Inflammatory macrophage treated with lipopolysaccharide for 1 hour (primary cell): ENCODE measurements at places on chromosomes 5 and 9.

- no peak for DNase-seq
These were observed 400.0 kb downstream of the CTNND2 start for GRCh38 chr5:11504065-11504885.

DNA sequence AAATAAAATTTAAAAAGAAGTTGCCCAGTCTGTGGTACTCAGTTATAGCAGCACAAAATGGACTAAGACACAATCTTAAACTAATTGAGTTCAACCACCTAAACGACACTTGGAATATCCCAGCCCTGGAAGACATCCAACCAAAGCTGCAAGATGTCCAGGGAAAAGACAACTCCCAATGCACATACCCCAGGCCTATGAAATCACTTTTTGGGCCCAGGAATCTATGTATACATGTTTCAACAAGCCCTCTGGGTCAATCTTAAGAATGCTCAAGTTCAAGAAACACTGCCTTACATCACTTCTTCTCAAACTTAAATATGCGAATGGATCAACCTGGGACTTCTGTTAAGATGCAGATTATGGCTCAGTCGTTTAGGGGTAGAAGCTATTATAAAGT lies 148.6 kb downstream of the ELAVL2 start:
- no peak for DNase-seq

- no peak for DNase-seq
These were observed 52.4 kb downstream of the MRPL36 start for GRCh38 chr5:1747079-1747802.

GRCh38 chr5:140003519-140003918 lies 39.6 kb downstream of the NRG2 start:
- no peak for DNase-seq

GRCh38 chr5:95151694-95152093 lies 133.2 kb downstream of the MCTP1 start:
- no peak for DNase-seq

GRCh38 chr5:178153530-178154340 lies at the start of gene NHP2:
TSS of gene NHP2 (minus strand) at chr5:178153885. CDS start at chr5:178153817, 68 bp downstream.
- DNase-seq, result peak; percentile 99

- peak; percentile 82 for DNase-seq
These were observed 120.5 kb upstream of the NEK6 start for GRCh38 chr9:124137009-124137943.
